SK-N-DZ (cell line): ENCODE measurements at places on chromosomes 2 and 18.
A peak's percentile ranks its signal among the peaks of the same experiment; 100 is the strongest.

DNA sequence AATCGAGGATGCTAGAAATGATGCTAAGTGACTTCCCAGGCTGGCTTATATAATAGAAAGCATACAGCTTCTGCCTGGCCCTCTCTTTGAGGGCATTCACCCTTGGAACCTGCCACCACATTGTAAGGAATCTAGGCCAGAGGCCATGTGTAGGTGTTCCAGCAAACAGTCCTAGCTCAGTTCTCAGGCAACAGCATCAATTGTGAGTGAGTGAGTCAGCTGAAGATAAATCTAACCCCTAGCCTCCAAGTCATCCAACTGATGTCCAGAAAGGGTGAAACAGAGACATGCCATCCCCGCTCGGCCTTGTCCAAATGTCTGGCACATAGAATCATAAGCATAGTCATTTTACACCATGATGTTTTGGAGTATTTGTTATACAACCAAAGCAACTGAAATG lies 324.3 kb upstream of the KLHL14 start:
- no peak for DNase-seq

- peak; percentile 13 for DNase-seq
Observed at GRCh38 chr2:143553261-143553660, 424.0 kb downstream of the ARHGAP15 start.

DNA sequence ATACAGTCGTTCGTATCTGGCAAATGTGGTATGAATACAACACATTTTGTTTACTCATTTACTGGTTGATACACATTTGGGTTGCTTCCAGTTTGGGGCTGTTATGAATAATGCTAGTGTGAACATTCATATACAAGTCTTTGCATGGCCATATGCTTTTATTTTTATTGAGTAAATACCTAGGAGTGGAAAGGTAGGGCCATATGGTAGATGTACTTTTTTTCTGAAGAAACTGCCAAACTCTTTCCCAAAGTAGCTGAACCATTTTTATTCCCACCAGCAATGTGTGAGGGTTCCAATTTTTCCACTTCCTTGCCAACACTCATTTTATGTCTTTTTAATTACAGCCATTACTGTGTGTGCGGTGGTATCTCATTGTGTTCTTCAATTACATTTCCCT lies 496.2 kb upstream of the NRXN1 start:
- DNase-seq, result no peak

DNA sequence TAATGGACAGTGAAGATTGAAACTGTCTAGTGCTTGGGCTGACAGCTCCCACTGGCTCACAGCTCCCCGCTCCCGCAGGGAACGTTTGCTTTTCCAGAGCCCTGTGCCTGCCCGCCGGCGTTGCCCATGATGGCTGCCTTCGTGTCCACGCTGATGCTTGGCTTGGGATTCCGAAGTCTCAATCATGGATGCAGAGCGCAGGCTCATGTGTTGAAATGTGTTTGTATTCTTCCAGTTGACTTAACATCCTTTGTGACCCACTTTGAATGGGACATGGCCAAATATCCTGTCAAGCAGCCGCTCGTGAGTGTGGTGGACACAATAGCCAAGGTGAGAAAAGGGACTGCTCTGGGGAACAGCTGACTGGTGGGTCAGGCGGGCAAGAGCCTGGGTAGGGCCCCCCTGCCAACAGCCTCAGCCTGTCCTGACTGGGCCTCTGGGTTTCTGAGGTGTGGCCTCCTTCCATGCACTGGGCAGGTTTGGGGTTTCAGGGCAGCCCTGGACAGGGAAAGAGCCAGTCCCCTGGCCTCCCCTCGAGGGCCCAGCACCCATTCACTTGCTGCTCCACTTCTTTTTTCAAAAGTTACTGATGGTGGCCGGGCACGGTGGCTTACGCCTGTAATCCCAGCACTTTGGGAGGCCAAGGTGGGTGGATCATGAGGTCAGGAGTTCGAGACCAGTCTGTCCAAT lies 42.8 kb downstream of the ATP6V1C2 start:
- no peak for DNase-seq

GRCh38 chr2:106316915-106317314 lies 122.8 kb upstream of the UXS1 start:
- DNase-seq, result no peak

DNA sequence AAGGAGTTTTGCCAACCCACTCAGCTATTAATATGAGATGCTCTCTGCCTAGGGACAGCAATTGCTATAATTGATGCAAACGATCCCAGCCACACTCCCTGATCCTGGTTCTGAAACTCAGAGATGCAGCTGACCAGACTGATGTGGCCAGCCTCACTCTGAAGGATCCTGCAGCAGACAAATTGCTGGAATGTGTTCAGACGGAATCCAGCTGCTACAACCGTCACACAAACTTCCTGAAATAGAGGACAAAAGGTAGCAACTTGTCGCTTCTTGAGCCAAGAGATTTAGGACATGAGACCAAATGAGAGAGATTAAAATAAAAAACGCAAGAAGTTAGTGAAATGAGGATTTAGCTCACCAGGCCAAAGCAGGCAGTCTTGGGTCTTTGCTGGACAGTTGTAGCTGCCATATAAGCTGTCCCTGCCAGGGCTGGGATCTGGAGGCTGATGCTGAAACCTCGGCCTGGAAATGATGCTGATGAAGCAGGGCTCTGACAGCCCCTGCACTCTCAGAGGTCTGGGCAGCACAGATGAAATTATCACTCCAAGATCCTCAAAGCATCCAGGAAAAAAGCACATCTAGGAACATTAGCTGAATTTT lies 8.3 kb upstream of the YWHAQ start:
- DNase-seq, result no peak

DNA sequence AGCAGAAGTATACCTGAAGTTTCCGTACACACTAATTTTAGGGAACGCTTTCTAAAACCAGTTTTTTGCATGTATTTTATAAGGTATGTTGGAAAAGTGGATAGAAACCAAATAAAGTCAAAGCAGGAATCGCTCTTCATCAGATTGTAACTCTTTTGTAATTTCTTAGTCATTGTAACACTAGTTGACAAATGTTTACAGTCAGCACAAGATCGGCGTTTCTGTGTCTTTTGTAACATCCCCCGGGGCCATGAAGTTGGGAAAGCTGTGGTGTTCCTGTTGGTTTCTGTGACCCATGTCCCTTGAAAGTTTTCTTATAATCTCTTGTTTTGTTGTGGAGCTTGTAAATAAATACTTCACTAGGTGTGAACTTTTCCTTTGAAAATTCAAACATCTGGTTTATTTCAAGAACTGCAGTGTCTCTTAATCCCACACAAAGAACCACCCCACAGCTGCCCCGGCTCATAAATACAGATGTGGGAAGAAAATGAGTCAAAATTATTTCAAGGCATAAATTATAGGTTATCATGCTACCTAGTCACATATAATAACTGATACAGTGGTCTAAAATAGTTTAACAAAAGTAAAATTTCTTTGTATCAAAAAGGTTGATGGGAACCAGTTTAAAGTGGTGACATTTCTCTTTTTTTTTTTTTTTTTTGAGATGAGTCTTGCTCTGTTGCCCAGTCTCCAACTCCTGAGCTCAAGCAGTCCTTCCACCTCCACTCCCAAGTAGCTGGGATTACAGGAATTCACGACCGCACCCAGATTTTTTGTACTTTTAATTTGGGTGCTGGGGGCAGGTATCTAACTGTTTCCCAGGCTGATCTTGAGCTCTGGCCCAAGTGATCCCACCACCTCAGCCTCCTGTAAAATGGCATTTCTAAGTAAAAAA lies 751 bp upstream of the NMI start:
- no peak for DNase-seq

GRCh38 chr2:145411493-145411892 lies 891.6 kb upstream of the ZEB2 start:
- DNase-seq, result no peak

DNA sequence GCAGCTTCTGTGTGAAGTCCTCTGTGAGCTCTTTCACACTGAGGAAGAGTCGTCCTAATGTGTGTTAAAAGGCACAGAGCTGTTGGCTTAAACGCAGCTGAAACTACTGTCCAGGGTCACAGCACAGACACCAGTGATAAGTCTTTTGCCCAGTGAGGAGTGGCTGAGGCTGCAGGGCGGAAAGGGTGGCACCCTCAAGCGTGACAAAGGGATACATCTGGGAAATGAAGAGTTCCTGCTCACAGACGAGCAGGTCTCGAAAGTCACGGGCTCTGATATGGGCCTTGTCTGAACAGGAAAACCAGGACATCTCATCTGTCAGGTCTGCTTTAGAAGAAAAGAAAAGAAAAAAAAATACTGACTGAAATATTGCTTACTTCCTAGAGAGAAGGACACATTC lies 36.5 kb downstream of the TGIF1 start:
- DNase-seq, result no peak

GRCh38 chr2:39217192-39217550 lies 26.6 kb downstream of the CDKL4 start:
- no peak for DNase-seq

- DNase-seq, result no peak
Observed at GRCh38 chr2:3754280-3754679, 50.9 kb downstream of the DCDC2C start.

DNA sequence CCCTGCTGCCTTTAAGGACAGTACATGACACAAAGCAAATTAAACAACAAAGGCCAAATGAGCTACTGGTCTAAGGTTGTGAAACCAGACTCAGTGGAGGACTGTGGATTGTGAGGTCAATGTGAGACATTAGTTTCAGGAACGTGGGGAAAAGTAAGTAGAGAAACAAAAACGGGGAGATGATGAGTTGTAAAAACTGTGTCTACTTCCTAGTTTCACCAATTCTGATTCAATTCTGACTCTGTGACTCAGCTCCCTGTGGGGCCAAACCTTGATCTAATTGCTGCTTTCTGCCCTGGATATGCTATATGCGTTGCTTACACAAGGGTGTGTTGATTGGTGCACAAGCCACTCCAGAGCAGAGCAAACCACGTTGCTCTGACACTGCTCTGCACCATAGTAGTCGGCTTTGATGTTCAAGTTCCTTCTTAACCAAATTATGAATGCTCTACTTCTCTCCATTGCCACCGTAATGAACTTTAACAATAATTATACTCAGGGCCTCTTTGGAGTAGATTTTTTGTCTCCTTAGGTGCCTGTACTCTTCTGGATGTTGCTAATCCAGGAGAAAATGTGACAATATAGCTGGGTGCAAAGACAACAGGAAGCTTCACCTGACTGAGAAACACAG lies 1640.1 kb upstream of the CELF4 start:
- DNase-seq, result no peak

GRCh38 chr2:20353241-20353992 lies 2.8 kb upstream of the PUM2 start:
- DNase-seq, result no peak

DNA sequence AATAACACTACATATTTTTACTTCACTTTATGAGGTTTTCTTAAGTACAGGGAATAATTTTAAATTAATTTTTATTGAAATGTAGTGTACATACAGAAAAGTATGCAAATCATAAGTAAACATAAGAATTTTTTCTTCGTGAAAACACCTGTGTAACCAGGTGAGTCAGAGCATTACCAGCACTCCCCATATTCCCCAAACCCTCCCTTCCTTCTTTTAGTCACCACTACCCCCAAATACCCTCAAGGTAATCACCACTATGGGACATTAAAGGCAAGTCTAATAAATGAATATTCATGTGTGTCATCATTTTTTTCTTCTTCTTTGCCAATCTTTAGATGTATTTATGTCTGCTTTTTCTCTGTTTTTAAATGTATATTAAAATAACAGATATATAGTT lies 139.9 kb upstream of the LTBP1 start:
- no peak for DNase-seq

GRCh38 chr2:16881122-16881521 lies 215.5 kb upstream of the CYRIA start:
- no peak for DNase-seq

GRCh38 chr2:127208313-127208712 lies 11.8 kb downstream of the CYP27C1 start:
- DNase-seq, result peak; percentile 85

- no peak for DNase-seq
Observed at GRCh38 chr2:142981756-142982155, 104.3 kb downstream of the KYNU start.

DNA sequence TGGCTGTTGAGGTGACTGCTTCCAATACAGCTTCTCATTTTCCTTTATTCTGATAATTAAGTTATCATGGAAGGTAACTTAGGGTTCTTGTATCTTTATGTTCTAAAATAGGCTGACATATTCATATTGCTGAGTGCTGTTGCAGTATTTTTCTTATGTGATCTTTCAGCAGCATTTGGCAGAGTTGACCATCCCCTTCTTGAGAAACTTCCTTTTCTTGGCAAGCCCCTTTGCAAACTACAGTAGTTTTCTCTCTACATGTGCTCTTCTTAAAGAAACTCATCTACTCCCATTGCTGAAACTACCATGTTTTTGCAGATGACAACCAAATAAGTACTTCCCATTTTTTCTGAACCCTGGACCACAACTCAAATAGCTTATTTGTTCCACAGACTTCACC lies 476.5 kb upstream of the TRIB2 start:
- no peak for DNase-seq

DNA sequence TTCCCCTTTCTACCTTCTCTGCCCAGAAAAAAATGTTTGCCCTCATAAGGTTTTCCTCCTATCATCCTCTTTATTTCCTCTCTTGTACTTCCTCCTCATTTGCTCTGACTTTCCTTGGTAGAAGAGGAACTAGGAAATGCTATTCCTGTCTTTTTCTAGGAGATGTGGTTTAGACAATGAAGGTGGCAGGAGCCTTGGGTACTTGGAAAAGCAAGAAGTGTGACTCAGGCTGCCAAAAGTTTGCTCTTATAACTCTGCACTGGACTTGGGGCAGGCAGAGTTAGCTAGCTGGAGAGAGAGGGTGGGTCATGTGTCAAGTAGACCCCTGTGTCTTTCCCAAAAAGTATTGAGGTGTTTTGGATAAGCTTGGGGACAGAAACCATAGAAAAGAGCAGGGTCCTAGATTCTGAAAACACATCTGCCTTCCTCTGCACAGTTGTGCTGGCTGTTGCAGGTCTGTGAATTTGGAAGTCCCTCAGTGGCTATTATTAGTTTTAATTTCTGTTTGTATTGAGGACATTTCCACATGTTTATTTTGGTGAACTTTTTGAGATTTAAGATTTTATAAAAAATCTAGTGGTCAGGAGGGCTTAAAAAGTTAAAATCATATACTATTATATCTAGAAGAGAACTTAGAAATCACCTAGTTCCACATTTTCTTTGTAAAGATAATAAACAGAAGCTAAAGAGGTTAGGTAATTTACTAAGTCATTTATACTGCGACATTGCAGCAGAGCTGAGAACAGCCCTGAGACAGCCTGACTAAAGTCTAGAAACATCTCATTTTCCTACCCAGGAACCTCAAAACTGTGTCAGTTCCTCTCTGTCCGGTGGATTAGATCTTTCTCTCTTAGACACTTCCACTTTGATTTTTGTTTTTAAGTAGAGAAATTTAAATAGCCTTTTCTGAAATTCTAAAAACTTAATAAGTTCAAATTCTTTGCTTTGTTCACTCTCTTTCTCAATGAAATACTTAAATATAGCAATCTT lies 16.0 kb downstream of the INSIG2 start:
- DNase-seq, result no peak

- no peak for DNase-seq
Observed at GRCh38 chr2:105766300-105766866, 21.7 kb downstream of the NCK2 start.

- DNase-seq, result no peak
Observed at GRCh38 chr2:79638954-79639353, 126.1 kb downstream of the CTNNA2 start.

- no peak for DNase-seq
Observed at GRCh38 chr2:38716185-38716584, 35.0 kb downstream of the SRSF7 start.
